Myometrial cell (primary cell): ENCODE measurements at places on chromosomes 1 and 21. TPM values are rescaled to one million over a fixed set of nuclear protein-coding genes. Genes with fewer than 3 reads are reported as not detected.

The SAMSN1 gene
- not detected in 2 replicates for total RNA-seq

The ORC1 gene
- total RNA-seq = 5.8 and 6.2 TPM in 2 replicates

The TRABD2B gene
- total RNA-seq = not detected in 2 replicates

The PRMT6 gene
- total RNA-seq = 15.0 and 22.9 TPM in 2 replicates

The TIAM1 gene
- 0.35 and 1.2 TPM in 2 replicates for total RNA-seq

The FAM151A gene
- total RNA-seq = not detected in 2 replicates

The PTGFR gene
- total RNA-seq = 1.4 TPM in 2 replicates

The OPTC gene
- total RNA-seq = not detected in 2 replicates

The MYOC gene
- not detected in 2 replicates for total RNA-seq

The ADCY10 gene
- total RNA-seq = not detected in 2 replicates

The RORC gene
- total RNA-seq = not detected in 2 replicates

The SIM2 gene
- total RNA-seq = not detected in 2 replicates

The LENEP gene
- not detected in 2 replicates for total RNA-seq

The FAM72C gene
- total RNA-seq = 2.5 and 3.5 TPM in 2 replicates

The NDC1 gene
- total RNA-seq = 30.7 and 32.0 TPM in 2 replicates

The NIT1 gene
- total RNA-seq = 43.8 and 61.1 TPM in 2 replicates

The C1orf94 gene
- total RNA-seq = not detected in 2 replicates

The ACTL8 gene
- not detected in 2 replicates for total RNA-seq

The RSPH1 gene
- total RNA-seq = not detected in 2 replicates

The DIRAS3 gene
- 13.3 and 16.4 TPM in 2 replicates for total RNA-seq

The ALPL gene
- 0.29 and 6.4 TPM in 2 replicates for total RNA-seq

The IL10RB gene
- 42.1 and 61.0 TPM in 2 replicates for total RNA-seq

The KRTAP12-2 gene
- not detected in 2 replicates for total RNA-seq

The OVAAL gene
- total RNA-seq = not detected in 2 replicates

The FMOD gene
- 1.9 and 3.5 TPM in 2 replicates for total RNA-seq

The GABRD gene
- total RNA-seq = not detected in 2 replicates

The KDF1 gene
- 0.18 and 0.58 TPM in 2 replicates for total RNA-seq

The GRIK3 gene
- total RNA-seq = not detected in 2 replicates

The LMX1A gene
- not detected in 2 replicates for total RNA-seq

The SLC35F3 gene
- total RNA-seq = 0.71 and 0.86 TPM in 2 replicates

The PPP1R15B gene
- total RNA-seq = 21.6 and 23.6 TPM in 2 replicates

The TMEM59 gene
- 239 and 262 TPM in 2 replicates for total RNA-seq

The TBX19 gene
- 0.29 and 1.1 TPM in 2 replicates for total RNA-seq

The PDIK1L gene
- total RNA-seq = 2.6 and 3.2 TPM in 2 replicates

The RGS4 gene
- 231 and 232 TPM in 2 replicates for total RNA-seq

The FOXD2 gene
- under 0.01 and 0.29 TPM in 2 replicates for total RNA-seq

The BCL2L15 gene
- not detected in 2 replicates for total RNA-seq

The TNFRSF4 gene
- not detected in 2 replicates for total RNA-seq

The HIPK1 gene
- total RNA-seq = 12.7 and 17.5 TPM in 2 replicates

The KRTAP6-2 gene
- not detected in 2 replicates for total RNA-seq

The IPO9 gene
- 15.4 and 20.5 TPM in 2 replicates for total RNA-seq

The MYBPH gene
- 0.18 TPM in 1 of 2 replicates, not detected in the other for total RNA-seq

The OLIG2 gene
- not detected in 2 replicates for total RNA-seq

The LRP8 gene
- 27.4 and 37.9 TPM in 2 replicates for total RNA-seq

The S100A3 gene
- 5.8 and 15.8 TPM in 2 replicates for total RNA-seq

The FCRL4 gene
- total RNA-seq = not detected in 2 replicates

The OR2AK2 gene
- total RNA-seq = not detected in 2 replicates

The S100A5 gene
- total RNA-seq = 1.4 TPM in 1 of 2 replicates, not detected in the other

The NBPF6 gene
- total RNA-seq = not detected in 2 replicates

The GDAP2 gene
- total RNA-seq = 8.9 and 10.6 TPM in 2 replicates

The C4BPA gene
- total RNA-seq = not detected in 2 replicates

The KCNJ10 gene
- total RNA-seq = not detected in 2 replicates

The AMY2B gene
- 1.2 TPM in 1 of 2 replicates, not detected in the other for total RNA-seq

The MOB3C gene
- total RNA-seq = 8.6 and 10.6 TPM in 2 replicates

The SPRR2G gene
- total RNA-seq = not detected in 2 replicates
